Fibroblast of skin of left biceps (primary cell): ENCODE measurements at places on chromosomes 2 and 18.

- DNase-seq, result no peak
These were observed 30.6 kb downstream of the HS1BP3 start for GRCh38 chr2:20620271-20620681.

GRCh38 chr2:186274936-186275575 is 211.0 kb upstream of the ZC3H15 start:
- DNase-seq, result peak; percentile 40

DNA sequence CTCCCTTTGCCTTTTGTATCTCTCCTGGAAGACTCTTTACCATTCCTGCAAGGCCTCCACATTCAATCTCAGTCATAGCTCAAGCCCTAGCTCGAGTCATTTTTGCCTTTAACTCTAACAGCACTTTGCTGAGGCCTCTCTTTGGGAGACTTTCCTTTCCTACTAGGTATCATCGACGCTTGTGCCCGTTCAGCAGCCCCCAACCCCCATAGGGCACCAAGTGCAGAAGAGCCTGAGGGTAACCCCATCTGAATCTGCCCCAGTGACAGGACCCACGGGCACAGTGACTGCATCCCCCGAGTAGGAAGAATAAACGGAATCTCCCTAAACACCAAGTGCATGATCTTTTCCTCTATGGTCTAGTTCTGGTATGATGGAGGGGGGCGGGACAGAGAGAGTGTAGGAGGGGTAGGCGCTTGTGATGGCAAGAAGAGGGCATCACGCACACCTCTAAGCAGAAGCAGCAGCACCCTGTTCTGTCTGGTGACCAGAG is 66.3 kb downstream of the UXS1 start:
- no peak for DNase-seq

DNA sequence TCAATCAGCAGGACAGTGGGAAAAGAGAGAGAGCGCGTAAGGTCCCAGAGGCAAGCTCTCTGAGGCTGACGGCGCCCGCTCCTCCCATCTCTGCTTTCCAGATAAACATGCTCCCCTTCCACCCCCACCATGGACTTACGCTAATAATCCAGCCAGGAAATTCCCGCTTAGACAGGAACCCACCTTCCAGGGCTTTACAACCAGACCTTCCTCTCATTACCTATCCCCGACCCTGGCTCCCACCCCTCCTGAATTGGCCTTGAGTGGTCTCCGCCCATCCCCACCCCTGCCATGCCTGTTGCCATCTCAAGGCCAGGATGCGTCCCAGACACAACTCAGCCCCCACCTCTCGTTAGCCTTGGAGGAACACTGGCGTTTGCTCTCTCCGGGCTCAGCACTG is 131.1 kb downstream of the SMAD2 start:
- DNase-seq, result no peak

- DNase-seq, result no peak
These were observed 80.3 kb downstream of the NPAS2 start for GRCh38 chr2:100900156-100900795.

- no peak for DNase-seq
These were observed 88.2 kb downstream of the SLC66A3 start for GRCh38 chr2:11243512-11243911.

DNA sequence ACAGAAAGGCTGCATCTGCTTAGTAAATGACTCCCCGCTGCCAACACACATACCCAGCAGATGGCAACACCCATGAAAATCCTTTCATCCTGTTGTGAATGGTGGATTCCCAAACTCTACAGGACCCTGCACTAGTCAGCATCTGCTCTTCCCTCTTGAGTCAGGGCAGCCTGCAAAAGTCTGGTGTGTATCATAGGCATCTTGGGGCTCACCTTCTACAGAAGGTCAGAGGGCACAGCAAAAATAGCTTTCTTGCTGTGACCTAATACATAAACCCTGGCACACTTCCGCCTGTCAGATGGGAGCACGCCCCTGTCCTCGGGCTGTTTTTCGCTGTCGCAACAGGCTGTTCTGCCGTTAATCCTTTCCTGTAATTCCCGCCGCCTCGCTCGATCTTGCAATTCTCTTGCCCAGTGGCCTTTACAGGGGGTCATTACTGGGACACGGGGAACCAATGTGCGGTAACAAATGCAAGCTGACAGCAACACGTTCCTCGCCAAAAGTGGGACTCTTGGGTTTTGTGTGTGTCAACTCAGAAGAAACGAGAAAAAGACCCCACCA is 19.9 kb upstream of the SCYGR1 start:
- DNase-seq, result no peak

GRCh38 chr2:55157474-55157884 is 74.6 kb downstream of the CLHC1 start:
- no peak for DNase-seq

DNA sequence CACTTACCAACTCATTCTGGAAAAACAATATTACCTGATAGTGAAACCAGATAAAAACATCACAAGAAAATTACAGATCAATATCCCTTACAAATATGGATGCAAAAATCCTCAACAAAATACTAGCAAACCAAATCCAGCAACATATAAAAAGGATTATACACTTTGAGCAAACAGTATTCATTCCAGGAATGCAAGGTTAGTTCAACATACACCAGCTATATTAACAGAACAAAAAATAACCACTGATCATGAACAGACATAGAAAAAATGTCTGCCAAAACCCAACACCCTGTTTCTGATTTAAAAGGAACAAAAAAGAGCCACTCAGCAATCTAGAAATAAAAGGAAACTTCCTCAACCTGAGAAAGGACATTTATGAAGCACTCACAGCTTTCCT is 62.1 kb downstream of the TLK1 start:
- DNase-seq, result no peak

GRCh38 chr18:22210311-22210754 is 40.9 kb downstream of the GATA6 start:
- DNase-seq, result no peak

- DNase-seq, result no peak
These were observed 66.2 kb downstream of the SP3 start for GRCh38 chr2:173898996-173899395.

- DNase-seq, result peak; percentile 71
These were observed 109.6 kb upstream of the ST6GAL2 start for GRCh38 chr2:106995556-106995955.

GRCh38 chr2:11955884-11956291 is 209.5 kb downstream of the LPIN1 start:
- no peak for DNase-seq

GRCh38 chr2:21019678-21020021 is 24.2 kb downstream of the APOB start:
- DNase-seq, result no peak

DNA sequence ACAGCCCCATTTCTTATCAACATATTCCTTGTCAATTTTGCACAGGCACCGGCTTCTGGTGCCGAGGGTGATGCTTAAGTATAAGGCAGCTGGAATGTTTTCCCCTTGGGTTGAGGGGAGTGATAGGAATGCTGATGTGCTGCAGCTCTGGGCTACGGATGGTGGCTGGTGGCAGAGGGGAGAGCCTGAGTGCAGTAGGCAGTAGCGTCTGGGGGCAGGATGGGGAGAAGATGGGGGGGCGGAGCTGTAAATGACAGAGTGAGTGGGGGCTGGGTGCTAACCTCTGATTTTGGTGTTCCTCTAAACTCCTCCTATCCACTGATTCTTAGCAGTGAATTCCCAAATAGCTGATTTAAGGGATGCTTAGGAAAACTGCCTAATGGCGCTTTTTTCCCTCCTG is 20.7 kb downstream of the TMEM178A start:
- no peak for DNase-seq

GRCh38 chr2:150140777-150141176 is 346.7 kb downstream of the RND3 start:
- no peak for DNase-seq

GRCh38 chr18:50131591-50131990 is 63.4 kb downstream of the MYO5B start:
- DNase-seq, result no peak

DNA sequence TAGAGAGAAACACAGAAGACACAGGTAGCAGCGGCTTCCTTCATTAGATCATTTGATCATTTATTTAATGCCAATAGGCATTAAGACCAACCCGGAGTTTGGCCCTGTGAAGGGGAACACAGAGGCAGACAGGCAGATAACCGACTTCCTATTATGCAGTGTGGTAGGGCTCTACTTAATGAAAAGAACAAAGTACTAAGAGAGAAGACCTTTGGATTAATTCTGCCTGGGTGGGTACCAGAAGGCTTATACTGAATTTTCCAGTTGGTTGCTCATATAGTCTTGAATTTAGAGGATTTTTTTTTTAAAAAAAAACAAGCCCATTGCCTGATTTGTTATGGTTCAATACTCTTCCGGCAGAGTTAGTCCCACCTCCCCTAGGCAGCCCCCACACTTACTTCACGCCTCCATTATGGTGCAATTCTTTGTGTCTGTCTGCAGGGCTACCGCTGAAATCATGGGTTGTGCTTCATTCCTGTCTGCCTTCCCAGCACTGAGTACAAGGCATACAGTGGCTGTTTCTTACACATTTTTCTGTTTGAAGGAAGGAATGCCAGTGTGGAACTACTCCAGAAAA is 244.3 kb upstream of the APCDD1 start:
- DNase-seq, result no peak

DNA sequence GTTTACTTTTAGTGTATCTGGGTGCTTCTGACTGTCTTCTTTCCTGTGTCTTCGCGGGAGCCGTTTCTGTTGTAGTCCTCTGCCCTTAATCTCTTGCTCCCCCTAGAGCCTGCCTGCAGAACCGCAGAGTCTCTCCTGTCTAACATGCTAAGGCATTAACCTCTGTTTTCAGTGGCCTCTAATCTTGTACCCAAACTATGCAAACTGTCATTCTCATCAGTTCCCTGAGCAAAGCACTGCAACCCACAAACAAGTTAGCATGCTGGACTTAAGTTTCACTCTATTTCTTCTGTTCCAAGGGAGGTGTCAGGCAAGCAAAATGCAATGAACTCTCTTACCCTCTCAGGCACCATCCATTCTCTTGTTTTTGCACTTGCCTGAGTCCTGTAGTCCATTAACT is 138.4 kb downstream of the OTX1 start:
- peak; percentile 6 for DNase-seq

DNA sequence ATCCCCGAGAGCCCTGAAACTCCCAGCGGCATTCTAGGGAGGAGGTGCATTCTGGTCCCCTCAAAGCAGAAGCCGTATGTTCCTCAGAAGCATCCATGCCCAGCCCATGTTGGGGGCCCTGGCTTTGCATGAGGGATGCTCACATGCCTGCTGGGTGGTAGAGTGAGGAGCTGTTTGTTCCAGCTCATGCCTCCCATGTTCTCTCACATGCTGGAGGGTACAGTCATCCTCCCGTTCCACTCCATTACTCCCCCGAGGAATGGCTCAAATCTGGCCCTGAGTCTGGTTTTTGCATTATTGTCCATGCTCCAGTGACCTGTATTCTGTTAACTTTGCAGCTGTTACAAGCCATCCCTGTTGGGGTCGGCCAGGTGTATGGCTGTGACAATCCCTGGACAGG is 24.1 kb downstream of the SLC14A2 start:
- no peak for DNase-seq

- DNase-seq, result no peak
These were observed 120.6 kb downstream of the CTIF start for GRCh38 chr18:48659188-48660009.

DNA sequence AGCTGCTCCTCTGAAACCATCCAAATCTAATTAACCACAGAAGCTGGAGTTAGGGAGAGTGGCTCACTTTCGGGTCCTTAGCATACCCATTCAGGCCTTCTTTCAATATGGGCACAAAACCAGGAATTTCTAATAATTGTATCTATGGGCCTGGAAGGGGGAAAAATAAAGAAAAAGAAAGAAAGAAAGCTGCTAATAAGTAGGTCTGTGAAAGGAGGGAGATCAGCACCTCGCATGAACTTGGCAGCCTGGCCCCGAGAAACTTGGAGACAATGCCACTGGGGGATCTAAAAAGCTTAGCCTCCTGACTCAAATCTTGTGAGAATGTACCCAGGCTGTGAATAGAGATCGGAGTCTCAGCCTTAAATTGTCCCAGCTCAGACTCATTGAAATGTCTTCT is 252.1 kb upstream of the SLC14A2 start:
- DNase-seq, result no peak

GRCh38 chr2:209458008-209458979 is 34.4 kb downstream of the MAP2 start:
- no peak for DNase-seq

GRCh38 chr2:196054631-196055030 is 14.0 kb downstream of the DNAH7 start:
- DNase-seq, result no peak

- DNase-seq, result peak; percentile 98
These were observed 64.3 kb downstream of the BABAM2 start for GRCh38 chr2:27954771-27955383.
